HEK293T (cell line): ENCODE measurements at places on chromosomes 3 and 15.

DNA sequence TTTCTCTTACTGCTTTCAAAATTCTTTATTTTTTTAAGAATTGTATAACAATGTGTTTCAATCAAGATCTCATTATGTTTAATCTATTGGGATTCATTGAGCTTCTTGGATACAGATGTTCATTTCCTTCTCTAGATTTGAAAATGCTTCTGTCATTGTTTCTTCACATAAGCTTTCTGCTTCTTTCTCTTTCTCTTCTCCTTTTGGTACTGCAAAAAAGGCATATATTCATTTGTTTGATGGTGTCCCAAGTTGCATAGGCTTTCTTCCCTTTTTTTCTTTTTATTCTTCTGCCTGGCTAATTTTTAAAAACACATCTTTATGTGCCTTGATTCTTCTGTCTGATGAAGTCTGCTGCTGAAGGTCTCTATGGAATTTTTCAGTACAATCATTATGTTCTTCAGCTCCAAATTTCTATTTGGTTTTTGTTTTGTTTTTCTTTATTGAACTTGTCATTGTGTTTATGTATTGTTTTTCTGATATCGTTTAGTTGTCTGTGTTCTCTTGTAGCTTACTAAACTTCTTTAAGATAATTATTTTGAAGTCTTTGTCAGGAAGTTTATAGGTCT, 88.9 kb downstream of the DTWD1 start:
- DNase-seq = no peak

- no peak for DNase-seq
Observed at GRCh38 chr15:77550301-77551251, 82.1 kb downstream of the LINGO1 start.

DNA sequence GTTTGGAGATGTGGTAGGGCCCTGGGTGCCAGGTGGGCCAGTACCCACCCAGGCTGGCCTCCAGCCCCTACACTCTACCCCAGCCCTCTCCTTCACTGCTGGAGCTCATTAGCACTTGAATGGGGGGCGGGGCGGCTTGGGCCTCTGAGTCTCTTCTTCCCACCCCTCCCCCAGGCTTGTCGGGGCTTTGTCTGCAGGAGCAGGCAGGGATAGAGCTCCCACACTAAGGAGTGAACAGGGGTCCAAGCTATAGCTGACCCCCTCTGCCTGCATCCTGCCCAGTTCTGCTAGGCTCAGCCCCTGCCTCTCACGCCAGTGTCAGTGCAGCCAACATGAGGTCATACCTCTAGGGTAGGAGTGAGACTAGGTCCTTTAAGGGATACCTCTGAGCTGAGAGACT, 5.2 kb downstream of the GNAI2 start:
- no peak for DNase-seq

DNA sequence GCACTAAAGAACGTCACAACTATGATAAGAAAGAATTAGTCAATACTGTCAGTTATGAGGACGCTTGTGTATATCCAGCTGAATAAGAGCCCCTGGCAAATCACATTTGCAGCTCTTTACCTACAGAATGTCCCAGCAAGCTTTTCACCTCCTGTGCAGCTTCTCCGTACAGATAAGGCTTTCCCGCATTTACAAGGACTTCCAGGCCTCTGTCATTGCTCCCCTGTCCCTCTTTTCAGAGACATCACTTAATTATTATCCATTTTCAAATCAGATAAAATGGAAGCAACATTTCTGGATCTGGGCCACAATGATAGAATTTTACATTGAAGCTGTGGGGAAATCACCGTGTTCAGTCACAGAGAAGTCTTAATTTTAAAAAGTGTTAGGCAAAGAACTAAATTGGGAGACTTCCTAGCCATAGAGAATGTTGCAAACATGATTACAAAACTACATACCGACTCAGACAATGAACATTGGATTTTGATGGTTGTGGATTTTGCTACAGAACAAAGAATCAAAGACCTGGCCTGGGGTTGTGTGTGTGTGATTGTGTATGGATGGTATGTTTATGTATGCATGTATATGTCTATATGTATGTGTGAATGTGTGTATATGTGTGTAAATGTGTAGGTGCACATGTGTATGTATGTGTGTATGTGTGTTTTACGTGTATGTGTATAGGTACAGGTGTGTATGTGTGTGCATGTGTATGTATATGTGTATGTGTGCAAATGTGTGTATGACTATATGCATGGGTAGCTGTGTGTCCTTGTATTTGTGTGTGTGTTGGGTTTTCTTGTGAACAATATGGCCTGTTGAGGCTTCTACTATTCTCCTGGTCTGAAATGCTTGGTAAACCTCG, 41.5 kb downstream of the MGLL start:
- DNase-seq = no peak

DNA sequence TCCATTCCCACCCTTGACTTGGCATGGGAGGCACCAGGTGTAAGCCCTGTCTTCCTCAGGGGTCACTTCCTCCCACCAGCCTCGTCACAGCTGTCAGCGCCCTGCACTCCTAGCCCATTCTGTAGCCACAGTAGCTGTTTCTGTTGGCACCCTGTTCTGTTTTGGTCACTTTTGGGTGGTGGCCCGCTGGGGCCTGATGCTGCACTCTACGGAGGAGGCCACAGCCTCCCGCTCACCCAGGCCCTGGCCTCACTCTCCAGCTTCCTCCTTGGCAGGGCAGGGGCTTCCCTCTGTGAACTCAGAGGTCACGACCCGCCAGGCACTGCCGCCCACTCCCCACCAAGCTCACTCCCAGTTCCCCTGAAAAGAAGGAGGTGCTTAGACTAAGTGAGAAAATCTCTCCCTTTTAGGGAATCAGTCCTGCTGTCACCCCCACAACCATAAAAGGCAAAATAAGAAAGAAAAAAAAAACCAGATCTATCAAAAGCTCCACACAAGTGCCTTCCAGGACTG, 68.4 kb downstream of the MGLL start:
- no peak for DNase-seq

DNA sequence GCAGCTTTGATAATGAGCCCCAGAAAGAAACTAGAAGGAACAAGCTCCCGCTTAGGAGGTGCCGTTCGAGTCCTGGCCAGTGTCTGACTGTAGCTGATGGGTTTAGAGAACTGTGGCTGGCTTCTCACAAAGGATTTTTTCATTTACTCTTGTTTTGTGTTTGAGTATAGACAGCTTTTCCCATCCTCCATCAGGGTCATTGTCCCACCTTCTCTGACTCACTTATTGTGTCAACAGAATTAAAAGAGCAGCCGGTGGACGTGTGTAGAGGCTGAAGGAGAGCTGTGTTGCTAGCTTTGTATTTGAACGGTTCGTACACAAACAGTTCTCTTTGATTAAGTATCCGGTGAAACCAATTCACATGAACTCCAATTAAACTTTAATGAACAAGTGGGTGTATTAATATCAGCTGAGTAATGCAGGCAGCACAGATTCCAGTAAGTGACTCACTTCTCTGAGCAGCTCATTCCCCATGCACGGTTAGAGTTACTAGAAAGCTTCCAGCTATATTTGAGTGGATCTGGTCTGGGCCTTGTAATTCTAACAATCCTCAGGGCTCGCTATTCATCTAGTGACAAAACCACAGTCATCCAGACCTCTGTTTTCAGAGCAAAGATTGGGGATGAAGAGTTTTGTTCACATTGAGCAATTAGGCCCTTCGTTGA, 141.0 kb downstream of the LPP start:
- no peak for DNase-seq

DNA sequence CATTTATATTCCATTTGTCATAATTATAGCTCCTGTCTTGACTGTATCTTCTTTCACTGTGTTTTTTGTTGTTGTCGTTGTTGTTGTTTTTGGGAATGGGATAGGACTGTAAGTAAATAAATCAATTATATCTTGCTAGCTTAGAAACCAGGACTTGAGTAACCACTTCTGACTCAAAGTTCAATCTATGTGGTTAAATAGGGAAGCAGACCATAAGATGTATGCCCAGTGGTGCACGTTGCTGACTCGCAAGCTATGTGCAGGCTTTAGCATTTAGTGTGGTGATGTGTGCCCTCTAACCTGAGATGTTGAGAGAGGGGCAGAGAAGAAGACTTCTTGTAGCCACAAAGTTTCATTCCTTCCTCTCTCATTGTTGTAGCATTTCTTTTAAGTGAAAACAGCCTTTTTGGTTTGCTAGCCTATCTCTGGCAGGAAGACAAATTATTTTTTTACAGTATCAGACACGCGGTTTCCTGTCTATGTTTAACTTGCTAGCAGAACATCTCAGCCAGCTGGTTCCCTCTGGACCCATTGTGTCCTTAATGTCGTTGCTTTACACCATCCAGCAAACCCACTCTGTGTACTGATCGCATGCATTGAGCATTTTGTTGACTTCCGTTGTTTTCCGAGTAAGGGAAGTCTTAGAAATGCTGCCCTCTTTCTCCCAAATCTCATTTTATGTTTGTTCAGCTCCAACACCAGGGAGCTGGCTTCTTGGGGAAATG, 52.1 kb downstream of the TGFBR2 start:
- DNase-seq = no peak

DNA sequence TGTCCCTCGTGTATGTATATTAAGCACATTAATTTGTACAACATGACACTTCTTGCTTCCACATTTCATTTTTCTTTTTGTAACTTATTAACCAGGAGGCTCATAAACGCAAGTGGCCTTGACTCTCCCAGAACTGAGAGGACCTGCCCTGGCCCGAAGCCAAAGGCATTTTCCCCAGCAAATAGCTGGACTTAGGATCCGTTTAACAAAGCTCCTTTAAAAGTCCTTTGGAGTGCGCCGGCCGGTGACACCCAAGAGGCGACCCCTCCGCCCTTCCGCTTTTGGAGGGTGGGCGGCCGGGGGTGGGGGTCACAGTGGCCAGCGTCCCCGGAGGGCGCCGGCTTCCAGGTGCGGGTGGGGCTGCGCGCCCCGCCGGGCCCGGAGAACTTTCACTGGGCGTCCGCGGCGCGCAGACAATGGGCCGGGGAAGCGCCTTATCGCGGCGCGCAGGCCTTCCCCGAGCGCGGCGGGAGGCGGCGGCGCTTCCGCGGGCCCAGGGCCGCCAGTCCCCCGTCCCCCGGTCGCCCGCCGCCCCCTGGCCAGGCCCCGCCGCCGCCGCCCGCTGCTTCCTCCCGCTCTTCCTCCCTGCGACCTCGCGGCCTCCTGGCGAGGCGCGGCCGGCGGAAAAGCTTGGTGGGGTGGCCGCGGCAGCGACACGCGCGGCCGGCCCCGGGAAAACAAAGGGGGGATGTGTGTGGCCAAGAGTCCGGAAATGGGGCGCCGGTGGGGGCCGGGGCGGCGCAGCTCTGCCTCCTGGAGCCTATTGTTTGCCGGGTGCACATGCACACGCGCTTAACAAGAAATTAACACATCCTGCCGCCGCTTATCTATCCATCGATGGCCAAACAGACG, 613.4 kb downstream of the MCTP2 start:
- DNase-seq = peak; percentile 54

DNA sequence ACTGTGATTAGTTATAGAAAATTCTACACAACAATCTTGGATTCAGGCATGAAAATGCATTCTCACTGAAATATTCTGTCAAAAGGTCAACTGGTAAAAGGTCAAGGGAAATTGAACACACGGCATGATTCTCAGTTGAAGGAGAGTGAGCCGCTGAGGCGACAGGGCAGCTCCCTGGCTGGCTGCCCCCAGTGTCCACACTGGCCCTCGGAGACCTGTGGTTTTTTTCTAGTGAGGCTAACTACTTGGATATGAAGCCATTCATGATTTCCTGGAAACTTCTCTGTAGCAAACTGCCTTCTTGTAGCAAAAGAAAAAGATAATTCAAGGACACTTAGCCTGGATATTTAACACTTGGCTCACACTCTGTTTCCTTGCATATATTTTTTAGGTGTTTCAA, 37.2 kb downstream of the AADACL2 start:
- peak; percentile 10 for DNase-seq

- DNase-seq = no peak
Observed at GRCh38 chr3:124438813-124439212, 291.4 kb upstream of the UMPS start.

- DNase-seq = peak; percentile 62
Observed at GRCh38 chr3:20041197-20041780, 1.0 kb downstream of the KAT2B start.

DNA sequence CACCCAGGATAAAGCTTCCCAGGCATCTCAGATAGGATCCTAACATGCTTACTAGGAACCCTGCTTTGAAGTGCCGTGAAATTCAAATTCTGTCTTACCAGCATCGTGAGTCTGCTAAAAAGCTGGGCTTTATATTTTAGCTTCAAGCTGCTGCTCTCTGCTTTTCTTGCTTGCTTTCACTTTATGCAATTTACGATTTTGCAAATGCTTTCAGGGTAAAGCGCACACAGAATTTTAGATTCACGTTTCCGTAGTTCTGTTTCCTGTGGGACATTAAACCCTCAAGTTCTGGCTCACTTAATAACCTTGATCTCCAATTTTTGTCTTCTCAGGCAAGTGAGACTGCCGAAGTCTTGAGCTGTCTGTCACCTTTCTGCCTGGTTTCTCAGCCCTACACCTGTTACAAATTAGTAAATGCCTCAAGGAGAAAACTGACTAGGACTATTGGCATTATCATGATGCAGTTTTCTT, 170.5 kb upstream of the TGFBR2 start:
- no peak for DNase-seq

GRCh38 chr15:53590380-53590779, 169.1 kb downstream of the WDR72 start:
- no peak for DNase-seq

DNA sequence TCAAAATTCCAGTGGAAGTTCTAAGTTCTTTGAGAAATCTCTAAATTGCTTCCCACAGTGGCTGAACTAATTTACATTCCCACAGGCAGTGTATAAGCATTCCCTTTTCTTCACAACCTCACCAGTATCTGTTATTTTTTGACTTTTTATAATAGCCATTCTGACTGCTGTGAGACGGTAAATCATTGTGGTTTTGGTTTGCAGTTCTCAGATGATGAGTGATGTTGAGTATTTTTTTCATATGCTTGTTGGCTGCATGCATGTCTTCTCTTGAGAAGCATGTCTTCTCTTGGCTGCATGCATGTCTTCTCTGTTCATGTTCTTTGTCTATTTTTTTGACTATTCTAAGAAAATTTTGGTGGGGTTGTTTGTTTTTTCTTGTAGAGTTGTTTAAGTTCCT, 499.6 kb upstream of the CCDC54 start:
- no peak for DNase-seq

- DNase-seq = no peak
Observed at GRCh38 chr3:15108869-15109268, 9.9 kb upstream of the RBSN start.

DNA sequence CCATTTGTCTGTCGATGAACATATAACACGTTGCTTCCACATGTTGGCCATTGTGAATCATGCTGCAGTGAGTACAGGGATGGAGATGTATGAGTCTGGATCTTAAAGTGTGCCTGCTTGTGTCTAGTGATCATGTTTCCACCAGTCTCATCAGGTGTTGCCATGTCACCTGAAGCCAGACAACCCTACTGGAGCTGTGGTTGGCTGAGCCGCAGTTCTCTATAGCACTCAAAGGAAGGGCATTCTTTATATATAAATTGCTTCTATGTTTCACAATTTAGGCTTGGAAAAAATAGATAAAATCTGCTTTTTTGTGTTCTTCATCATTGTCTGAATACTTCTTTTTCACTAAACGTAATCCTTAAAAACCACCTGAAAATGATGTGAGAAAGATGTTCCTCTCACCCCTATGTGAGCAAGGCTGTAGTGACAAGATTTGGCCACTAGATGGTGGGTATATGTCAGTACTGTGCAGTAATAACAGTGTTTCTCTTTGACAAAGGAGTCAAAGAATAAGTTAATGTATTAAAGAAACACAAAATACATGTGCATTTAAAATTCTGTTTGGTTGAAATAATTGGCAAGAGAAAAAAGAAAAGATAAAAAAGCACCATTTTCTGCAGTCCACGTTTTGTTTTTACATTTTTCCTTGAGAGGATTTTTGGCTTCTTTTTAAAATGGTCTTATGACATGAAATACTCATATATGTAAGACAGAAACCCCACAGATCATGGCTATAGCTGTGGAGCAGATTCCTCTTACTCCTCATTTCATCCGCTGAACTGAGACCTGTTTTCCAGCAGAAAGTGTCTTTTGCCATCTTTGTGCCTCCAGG, 394.5 kb upstream of the DPPA4 start:
- DNase-seq = peak; percentile 16
